Activated naive CD4-positive, alpha-beta T cell (primary cell): ENCODE measurements at places on chromosomes 5 and 9.

- DNase-seq, result no peak
These were observed 82.0 kb upstream of the TTC23L start for GRCh38 chr5:34756781-34757624.

DNA sequence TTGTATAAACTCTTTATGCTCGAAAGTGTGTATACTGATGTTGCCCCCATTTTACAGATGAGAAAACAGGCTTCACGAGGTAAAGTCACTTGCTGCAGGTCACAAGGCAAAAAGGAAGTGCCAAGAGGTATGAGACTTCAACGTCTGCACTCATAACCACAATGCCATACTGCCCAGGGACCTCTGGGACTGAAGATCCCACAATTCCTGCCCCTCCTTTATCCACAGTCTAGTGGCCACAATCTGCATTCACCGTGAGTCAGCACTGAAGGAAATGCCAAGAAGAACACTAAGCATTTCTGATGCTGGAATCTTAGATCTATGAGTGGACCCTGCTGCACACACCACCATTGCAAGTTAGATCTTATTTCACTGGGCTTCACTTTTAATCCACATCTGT lies 37.3 kb downstream of the MED27 start:
- no peak for DNase-seq

DNA sequence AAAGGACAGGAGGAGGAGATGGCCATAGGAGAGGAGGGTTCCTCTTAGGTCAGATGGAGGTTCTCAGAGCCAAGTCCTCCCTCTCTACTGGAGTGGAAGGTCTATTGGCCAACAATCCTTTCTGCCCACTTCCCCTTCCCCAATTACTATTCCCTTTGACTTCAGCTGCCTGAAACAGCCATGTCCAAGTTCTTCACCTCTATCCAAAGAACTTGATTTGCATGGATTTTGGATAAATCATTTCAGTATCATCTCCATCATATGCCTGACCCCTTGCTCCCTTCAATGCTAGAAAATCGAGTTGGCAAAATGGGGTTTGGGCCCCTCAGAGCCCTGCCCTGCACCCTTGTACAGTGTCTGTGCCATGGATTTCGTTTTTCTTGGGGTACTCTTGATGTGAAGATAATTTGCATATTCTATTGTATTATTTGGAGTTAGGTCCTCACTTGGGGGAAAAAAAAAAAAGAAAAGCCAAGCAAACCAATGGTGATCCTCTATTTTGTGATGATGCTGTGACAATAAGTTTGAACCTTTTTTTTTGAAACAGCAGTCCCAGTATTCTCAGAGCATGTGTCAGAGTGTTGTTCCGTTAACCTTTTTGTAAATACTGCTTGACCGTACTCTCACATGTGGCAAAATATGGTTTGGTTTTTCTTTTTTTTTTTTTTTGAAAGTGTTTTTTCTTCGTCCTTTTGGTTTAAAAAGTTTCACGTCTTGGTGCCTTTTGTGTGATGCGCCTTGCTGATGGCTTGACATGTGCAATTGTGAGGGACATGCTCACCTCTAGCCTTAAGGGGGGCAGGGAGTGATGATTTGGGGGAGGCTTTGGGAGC lies 3.1 kb downstream of the EGR1 start:
- no peak for DNase-seq

DNA sequence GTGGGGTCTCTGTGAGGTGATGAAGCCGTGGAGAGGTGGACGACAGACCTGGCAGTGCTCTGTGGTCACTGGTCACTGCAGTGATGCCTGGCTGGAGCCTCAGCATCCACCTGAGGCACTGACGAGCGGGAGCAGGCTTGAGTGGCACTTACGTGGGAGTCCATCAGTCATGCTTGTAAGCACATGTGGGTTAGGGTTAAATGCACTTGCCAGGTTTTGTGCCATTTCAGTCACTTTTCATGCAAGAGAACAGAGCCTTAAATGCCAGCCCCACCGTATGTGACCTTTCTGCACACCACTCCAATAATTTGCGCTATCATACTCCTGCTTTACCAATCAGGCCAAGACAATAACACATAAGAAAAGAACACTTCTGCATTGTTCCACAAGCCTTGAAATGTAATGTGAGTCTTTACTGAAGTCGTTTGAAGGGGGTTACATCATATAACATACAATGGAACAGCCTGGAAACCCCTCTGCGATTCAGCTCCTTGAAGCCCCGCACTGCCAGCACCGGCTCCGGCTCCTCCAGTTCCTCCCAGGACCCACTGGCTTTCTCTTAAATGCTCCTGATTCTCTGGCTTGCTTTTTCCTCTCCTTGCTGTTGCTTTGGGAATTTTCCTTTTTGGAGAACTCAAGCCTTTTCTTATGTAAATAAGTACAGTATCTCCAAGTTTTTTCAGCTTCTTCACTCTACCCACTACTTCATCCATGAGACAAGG lies 59.4 kb upstream of the CTXN3 start:
- DNase-seq, result no peak

- no peak for DNase-seq
These were observed 363.4 kb downstream of the RAB3C start for GRCh38 chr5:58946230-58946629.

DNA sequence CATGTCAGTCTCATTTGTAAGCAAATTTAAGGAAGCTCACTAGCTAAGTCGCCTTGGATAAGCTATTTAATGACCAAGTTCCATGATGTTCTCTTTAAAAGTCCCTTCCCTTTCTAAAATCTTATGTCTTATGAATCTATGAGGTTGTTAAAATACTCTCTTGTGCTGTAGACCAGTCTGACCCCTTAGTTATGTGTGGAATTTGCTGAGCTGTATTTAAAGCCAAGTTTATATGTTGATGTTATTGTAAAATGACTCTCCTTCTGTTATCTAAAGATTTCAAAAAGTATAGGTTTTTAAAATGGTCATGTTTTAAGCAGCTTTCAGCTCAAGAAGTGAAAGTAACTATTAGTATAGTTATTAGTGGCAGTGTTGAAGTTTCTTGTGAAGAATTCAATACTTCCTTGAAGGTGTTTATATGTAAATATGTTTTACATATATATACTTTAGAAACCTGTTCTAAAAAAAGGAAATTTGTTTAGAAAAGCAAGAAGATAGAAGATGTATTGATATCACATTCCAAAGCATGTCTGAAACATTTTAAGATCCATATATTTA lies 92.2 kb downstream of the CDC42SE2 start:
- DNase-seq, result no peak

GRCh38 chr5:136197462-136198142 lies 4.6 kb upstream of the SMIM32 start:
- no peak for DNase-seq

- no peak for DNase-seq
These were observed 17.6 kb downstream of the TSTD2 start for GRCh38 chr9:97615439-97616072.

GRCh38 chr9:134135343-134136117 lies at the start of gene WDR5:
WDR5 (plus strand) TSS chr9:134136082; CDS start chr9:134139878, 3,796 bp downstream.
- peak; percentile 90 for DNase-seq

GRCh38 chr9:35832814-35833213 lies 3.8 kb downstream of the TMEM8B start:
- DNase-seq, result no peak

GRCh38 chr9:77883846-77884771 lies 147.5 kb downstream of the GNAQ start:
- DNase-seq, result no peak

GRCh38 chr5:35990520-35990919 lies 670 bp downstream of the UGT3A1 start:
- DNase-seq, result no peak

DNA sequence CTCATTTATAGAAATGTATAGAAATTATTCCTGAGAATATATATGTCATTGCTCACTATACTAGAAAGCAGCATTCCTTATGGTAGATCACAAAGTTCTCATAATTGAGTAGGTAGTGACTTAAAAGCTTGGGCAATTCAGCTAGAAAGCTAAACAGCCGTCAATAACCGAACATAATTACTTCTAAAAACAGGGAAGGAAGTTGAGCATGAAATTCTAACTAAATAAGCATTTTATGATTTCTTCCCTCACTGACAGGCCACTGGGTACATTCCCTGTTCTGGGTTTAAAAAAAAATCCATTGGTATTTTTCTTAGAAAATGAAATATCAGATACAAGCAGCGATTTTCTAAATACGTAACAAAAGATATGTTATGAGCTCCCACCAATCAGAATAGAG lies 91.1 kb upstream of the DAB2 start:
- no peak for DNase-seq

DNA sequence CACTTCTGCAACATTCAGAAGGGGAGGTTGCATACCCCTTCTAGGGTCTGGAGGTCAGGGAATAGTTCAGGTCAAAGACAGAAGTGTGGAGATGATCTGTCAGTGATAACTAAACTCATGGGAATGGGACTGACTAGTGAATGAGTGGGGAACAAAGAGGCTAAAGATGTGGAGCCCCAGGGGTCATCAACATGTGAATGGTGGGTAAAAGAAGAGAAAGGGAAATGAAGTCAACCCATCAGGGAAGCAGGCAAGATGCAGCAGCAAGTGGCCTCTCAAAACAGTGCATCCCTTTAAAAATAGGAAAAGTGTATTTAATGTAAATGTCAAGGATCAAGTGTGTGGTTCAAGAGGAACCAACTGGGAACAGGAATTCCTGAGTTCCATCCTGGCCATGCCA lies 69.9 kb downstream of the PLPPR1 start:
- no peak for DNase-seq
